ENCODE measurements at places on chromosomes 6 and 20. TPM values are rescaled to one million over a fixed set of nuclear protein-coding genes. Genes with fewer than 3 reads are reported as not detected.

TRERF1 gene
- total RNA-seq, result 7.3 TPM

TSPO2 gene
- not detected for total RNA-seq

EMILIN3 gene
- 0.12 TPM for total RNA-seq

TRIM31 gene
- total RNA-seq, result 0.20 TPM

CNBD2 gene
- 3.7 TPM for total RNA-seq

MLN gene
- total RNA-seq, result not detected

TUBB2B gene
- 3.0 TPM for total RNA-seq

VARS2 gene
- 26.3 TPM for total RNA-seq

RIPOR3 gene
- total RNA-seq, result 1.2 TPM

PPP1R18 gene
- total RNA-seq, result 22.9 TPM

RSPH9 gene
- not detected for total RNA-seq

BMP7 gene
- 34.2 TPM for total RNA-seq

FAM209A gene
- total RNA-seq, result not detected

ADGRF5 gene
- 2.5 TPM for total RNA-seq

PPDPF gene
- total RNA-seq, result 459 TPM

BPIFB4 gene
- not detected for total RNA-seq

OR2J2 gene
- total RNA-seq, result not detected

DNAH8 gene
- 0.04 TPM for total RNA-seq

NKAIN4 gene
- total RNA-seq, result not detected

CASS4 gene
- total RNA-seq, result 0.28 TPM

SLC17A3 gene
- total RNA-seq, result not detected

CBLN4 gene
- not detected for total RNA-seq

TFAP2A gene
- 59.6 TPM for total RNA-seq

SIRPD gene
- total RNA-seq, result not detected

RNF217 gene
- total RNA-seq, result 21.8 TPM

SIRPB2 gene
- 1.0 TPM for total RNA-seq

TPX2 gene
- total RNA-seq, result 32.6 TPM

LGSN gene
- total RNA-seq, result not detected

MDFI gene
- 47.1 TPM for total RNA-seq

CLDN20 gene
- not detected for total RNA-seq

WRNIP1 gene
- total RNA-seq, result 41.2 TPM

PRPH2 gene
- 0.08 TPM for total RNA-seq

DSP gene
- 1,306 TPM for total RNA-seq

LY86 gene
- total RNA-seq, result 0.48 TPM

TSHZ2 gene
- total RNA-seq, result 10.3 TPM

SASH1 gene
- 65.2 TPM for total RNA-seq

C6orf132 gene
- total RNA-seq, result 216 TPM

CALHM5 gene
- 0.12 TPM for total RNA-seq

SPTLC3 gene
- 9.0 TPM for total RNA-seq

APOM gene
- 1.6 TPM for total RNA-seq

CLVS2 gene
- total RNA-seq, result not detected

PI3 gene
- 1,694 TPM for total RNA-seq

ADISSP gene
- 29.1 TPM for total RNA-seq

ACSS1 gene
- 6.7 TPM for total RNA-seq

GNAS-AS1 gene
- 0.64 TPM for total RNA-seq

LAMA5 gene
- total RNA-seq, result 83.4 TPM

SLC26A8 gene
- 0.04 TPM for total RNA-seq

IL17F gene
- 0.20 TPM for total RNA-seq

PNLDC1 gene
- not detected for total RNA-seq

CPXM1 gene
- 2.0 TPM for total RNA-seq

SPATA2 gene
- 4.1 TPM for total RNA-seq

C20orf202 gene
- total RNA-seq, result 0.24 TPM

HRH3 gene
- total RNA-seq, result not detected

ILRUN gene
- 49.0 TPM for total RNA-seq

SPATS1 gene
- total RNA-seq, result not detected

MAVS gene
- total RNA-seq, result 18.8 TPM

C20orf204 gene
- total RNA-seq, result 0.88 TPM

C6orf58 gene
- not detected for total RNA-seq

TMEM217 gene
- total RNA-seq, result 0.84 TPM

Data from esophagus mucosa (tissue), 1 donor.